ENCODE measurements at places on chromosomes 16 and 17.

GRCh38 chr16:68005211-68005610 is 5.9 kb upstream of the DPEP2 start:
- DNase-seq, result no peak

DNA sequence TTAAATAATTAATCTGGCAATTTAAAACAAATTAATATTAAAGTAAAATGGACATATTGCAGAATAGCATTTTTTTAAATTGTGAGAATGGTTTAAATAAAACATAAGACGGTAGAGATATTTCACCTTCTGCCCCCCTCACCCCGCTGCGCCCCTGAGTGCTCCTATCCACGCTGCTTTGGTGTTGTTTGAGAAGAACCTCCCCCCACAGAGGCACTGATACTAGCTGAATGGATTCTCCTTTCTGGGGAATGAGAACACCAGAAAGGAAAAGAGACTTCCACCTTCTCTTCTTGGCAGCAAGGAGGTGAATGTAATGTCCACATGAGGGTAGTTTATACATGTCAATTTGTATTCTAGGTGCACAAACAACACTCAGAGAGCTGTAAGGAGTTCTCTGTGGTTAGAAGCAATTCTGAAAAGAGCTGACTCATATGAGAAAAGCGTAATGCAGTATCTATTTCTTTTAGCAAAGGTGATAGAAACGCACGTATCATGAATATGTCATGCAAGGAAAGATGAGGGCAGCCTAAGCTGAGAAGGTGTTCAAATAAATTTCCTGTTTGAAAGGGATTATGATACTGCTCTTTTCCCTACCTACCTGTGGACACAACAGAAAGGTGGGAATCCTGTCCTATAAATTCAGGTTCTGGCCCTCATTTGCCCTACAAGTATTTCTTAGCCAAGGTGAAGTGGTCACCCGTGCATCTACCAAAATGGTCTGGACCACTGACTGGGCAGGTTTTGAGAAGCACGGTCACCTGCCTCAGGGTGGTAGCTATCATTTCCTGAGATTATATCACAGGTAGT is 126.9 kb downstream of the PARN start:
- DNase-seq, result no peak

DNA sequence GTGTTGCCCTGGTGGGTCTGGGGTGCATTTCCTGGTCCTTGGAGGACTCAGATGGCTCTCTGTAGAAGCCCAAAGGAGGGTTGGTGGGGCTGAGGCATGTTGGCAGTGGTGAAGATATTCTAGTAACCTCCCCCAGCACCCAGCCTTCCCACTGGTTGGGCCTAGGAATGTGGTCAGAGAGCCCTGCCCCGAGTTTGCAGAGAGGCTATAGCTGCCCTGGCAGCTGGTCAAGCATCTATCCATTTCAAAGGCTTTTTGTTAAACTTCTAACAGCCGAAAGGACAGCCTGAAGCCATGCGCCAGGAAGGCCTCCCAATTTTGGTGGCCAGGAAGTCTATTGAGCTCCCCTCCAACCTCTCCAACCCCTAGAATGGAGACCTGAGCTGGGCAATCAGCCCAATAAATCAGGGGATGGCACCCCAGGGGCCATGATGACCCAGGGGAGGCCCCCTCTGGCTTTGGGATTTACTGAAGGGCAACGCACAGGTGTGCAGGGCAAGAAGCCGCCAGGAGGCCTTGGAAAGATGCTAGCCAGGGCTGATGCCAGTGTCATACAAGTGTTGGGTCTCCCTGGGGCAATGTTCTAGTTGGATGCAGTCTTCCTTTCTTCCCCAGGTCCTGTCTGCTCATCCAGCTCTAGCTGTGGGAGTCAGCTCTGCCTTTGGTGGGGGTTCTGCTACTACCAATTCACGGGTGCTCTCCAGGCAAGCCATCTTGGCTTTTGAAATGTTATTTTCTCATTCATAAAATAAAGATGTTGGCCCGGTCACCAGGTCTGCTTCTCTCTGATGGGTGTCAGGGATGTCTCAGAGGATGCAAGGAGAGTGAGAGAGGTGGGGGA is 30.9 kb upstream of the AXIN2 start:
- DNase-seq, result no peak

GRCh38 chr16:57194512-57194911 is 8.4 kb downstream of the RSPRY1 start:
- no peak for DNase-seq

- no peak for DNase-seq
Observed at GRCh38 chr16:21264571-21265036, 13.5 kb downstream of the CRYM start.

DNA sequence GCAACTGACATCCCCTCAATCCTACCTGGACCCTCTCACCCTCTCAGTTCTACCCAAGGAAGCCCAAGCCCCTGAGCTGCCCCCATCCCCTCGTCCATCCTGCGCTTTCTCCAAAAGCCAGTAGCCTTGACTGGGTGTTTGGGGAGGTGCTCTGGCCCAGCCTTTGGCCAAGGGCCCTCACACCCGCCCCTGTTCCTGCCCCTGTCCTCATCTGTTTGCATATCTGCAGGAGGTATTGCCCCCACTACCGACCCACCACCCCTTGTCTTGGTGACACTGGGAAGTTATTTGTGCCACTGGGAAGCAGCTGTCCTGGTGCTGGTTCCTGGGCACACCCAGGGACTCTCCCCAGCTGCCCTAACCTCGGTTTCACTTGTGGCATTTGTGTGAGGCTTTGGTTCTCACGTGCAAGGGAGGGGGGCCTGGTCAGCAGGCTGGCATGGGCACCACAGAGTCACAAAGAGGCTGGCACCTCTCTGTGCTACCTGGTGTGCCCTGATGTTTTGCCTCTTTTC is 75.3 kb downstream of the MRC2 start:
- DNase-seq, result no peak

DNA sequence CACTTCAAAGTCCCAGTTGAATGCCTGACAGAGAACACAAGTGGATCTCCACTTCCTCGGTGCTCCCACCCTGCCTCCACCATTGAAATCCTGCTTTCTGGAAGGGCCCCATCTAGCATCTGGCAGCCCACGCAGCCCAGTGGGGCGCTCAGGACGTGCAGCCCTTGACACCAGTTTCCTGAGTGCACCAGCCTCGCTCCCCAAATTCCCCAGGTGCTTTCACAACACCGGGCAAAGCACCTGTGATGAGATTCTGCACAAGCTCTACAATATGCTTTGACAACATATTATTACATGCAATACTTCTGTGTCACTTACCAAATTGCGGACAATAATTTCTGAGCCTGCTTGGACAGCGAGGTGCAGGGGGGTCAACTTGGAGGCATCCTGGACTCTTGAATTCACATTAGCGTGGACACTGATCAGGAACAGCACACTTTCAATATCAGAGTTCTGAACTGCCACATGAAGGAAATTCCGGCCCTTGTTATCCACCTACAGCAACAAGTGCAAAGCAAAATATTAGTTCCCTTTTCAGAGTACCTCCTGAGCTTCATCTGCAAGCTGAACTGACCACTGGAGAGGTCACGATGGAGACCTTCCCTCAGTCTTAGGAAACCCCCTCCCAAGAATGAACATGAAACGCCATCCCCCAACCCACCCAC is 33.9 kb downstream of the CYB5D2 start:
- DNase-seq, result no peak

DNA sequence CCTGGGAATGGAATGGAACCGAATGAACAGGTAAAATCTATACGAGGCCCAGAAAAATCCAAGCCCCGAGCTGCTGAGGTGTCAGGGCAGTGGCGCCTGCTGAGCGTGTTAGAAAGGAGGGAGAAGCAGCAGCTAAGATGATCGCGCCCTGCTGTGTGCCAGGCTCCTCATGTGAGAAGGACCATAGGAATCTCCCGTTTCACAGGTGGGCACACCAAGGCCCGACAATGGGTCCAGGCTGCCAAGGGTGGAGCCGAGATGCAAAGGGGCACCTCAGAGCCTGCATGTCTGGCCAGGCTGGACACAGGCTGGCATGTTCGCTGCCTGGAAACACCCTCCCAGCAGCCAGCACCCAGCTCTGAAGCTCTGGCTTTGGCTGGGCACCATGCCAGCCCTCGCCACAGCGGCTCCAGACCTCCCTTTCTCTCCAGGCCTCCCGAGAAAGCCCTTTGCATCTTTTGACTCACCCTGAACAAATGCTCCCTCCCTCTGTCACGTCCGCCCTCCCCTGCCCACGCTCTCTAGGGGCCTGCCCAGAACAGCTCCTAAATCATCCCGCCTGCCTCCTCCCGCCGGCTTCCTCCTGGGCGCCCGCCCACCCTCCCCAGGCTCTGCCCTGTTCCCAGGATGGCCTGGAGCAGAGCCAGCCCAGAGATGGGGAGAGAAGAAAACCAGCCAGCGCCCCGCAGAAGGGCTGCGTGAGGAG is 217.8 kb upstream of the GSE1 start:
- peak; percentile 39 for DNase-seq

DNA sequence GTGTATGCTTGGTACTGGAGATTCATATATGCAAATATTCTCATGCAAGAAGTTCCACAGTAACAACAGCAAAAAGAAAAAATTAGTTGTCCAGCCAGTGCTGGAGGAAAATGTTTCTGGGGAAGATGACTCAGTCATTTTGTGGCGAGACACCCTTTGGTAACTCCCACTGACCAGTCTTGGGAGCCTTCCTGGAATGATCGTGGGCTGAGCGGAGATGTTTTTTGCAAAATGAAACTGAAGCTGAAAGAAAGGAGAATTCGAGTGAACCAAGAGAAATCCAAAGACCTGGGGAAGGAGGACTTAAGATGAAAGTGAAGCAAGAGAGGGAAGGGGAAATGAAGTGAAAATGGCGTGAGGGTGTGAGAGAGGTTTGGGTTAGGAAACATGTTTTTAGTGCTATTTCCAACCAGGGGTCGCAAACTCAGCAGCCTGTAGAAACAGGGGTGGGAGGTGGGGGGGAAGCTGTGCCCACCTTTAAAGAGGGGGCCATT is 5.2 kb downstream of the ITPRIPL2 start:
- DNase-seq, result peak; percentile 45

DNA sequence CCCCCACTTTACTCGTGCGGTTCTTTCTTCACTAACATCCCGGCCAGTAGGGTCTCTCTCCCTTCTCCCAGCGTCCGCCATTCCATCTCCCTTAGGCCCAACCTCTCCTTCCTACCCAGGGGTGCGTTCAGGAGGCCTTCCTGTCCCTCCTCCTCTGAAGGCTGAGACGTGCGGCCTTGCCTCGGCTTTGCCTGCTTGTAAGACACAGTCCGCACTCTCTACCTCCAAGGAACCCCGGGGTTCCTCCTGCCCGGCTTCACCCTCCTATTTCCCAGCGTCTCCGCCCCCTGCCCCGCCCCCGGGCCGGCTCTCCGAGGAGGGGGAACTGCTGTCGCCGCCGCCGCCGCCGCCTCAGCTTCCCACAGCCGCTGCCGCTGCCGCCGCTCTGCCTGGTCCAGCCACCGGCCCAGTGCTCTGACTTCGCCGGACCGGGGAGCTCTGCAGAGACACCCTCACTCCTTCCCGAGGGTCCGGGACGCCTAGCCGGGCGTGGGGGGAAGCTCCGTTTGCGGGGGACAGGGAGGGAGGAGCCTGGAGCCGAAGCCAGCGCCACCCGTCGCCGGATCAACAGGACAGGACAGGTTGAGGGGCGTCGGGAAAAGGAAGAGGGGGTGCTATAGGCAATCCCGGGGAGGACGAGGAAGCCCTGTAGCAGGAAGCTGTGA is 1.2 kb upstream of the FGF11 start:
- DNase-seq, result no peak

- no peak for DNase-seq
Observed at GRCh38 chr17:34713687-34714086, 134.3 kb downstream of the TMEM132E start.

DNA sequence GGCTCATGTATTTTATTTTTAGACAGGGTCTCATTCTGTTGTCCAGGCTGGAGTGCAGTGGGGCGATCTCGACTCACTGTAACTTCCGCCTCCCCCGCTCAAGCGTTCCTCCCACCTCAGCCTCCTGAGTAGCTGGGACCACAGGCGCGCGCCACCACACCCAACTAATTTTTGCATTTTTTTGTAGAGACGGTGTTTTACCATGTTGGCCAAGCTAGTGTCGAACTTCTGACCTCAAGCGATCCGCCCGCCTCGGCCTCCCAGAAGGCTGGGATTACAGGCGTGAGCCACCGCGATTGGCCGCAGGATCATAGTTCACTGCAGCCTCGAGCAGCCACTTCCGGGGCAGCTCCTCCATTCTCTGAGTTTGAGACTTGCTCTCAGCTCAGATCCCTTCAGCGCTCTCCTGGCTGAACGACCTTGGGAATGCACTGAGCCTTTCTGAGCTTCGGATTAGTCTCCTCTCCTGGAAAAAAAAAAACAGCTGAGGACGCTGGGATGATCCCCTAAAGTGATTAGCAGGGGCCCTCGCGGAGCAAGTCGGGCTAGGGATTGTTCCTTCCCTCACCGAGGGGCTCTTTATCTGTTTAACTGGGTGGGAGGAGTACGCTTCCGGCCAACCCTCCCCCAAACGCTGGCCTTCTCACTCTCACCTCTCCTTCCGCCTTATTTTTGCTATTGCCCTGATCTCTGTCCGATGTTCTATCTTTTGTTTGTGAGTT is 1.1 kb upstream of the PKMYT1 start:
- no peak for DNase-seq

- DNase-seq, result no peak
Observed at GRCh38 chr17:9886141-9886930, 18.7 kb downstream of the RCVRN start.

- no peak for DNase-seq
Observed at GRCh38 chr17:72588961-72589360, 468.1 kb downstream of the SOX9 start.

- no peak for DNase-seq
Observed at GRCh38 chr17:16887523-16888095, 84.3 kb downstream of the TNFRSF13B start.

DNA sequence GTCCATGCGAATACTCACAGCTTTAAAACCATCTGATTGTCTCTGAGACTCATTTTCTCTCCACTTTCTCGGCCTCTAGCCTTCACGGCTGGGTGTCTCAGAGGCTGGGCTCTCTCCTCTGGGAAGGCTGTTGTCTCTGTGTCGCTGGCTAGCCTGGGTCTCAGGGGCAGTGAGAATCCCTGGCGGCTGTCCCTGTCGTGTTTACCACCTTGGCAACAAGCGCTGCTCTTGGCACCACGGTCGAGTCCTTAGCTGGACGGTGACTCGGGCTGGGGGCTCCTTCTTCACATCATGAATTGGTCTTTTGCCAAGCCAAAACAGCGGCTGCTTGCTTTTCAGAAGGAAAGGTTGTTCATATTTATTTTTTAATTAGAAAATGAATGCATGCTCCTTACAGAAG is 81.1 kb downstream of the MSI2 start:
- DNase-seq, result no peak
